ENCODE measurements at places on chromosomes 13 and 19.

- no peak for DNase-seq
These were observed 394.9 kb downstream of the DLEU7 start for GRCh38 chr13:50448535-50448998.

DNA sequence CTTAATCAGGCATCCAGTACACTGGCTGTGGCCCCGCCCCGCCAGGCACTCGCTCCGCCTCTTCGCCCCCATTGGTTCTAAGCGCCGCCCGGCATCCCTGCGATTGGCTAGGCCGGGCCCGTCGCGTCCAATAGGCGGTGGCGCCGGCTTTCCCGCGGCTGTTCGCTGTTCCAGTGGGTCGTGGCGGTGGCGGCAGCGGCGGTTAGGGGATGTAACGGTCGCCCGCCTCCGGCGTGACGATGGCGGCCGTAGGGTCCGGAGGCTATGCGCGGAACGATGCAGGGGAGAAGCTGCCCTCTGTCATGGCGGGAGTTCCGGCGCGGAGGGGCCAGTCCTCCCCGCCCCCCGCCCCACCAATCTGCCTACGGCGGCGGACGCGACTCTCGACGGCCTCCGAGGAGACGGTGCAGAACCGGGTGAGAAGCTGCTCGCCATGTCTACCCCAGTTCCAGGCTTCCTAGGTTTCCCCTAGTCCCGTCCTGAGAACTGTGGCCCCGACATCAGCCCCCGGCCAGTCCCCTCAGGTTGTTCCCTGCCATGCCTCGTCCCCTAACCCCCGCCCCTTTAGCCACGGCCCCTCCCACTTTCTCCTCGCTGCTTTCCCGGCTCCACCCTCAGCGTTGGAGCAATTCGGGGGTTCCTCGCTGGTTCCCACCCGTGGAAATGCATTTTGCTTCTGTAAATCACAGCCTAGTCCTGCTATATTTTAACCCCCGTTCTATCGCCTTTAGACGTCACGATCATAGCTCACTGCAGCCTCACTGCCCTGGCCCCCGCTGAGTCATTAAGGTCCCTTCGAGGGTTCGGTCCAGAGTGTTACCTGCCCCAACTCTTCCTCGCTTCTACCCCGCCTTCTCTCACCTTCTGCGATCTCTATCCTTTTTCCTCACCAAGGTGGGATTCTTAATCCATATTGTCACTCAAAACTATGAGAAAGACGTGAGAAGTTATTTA is at the start of gene WDR62:
TSS of gene WDR62 (plus strand) at position 165 of the 954 bp plus-strand sequence. CDS start at position 240, 75 bp downstream.
- DNase-seq, result peak; percentile 94

DNA sequence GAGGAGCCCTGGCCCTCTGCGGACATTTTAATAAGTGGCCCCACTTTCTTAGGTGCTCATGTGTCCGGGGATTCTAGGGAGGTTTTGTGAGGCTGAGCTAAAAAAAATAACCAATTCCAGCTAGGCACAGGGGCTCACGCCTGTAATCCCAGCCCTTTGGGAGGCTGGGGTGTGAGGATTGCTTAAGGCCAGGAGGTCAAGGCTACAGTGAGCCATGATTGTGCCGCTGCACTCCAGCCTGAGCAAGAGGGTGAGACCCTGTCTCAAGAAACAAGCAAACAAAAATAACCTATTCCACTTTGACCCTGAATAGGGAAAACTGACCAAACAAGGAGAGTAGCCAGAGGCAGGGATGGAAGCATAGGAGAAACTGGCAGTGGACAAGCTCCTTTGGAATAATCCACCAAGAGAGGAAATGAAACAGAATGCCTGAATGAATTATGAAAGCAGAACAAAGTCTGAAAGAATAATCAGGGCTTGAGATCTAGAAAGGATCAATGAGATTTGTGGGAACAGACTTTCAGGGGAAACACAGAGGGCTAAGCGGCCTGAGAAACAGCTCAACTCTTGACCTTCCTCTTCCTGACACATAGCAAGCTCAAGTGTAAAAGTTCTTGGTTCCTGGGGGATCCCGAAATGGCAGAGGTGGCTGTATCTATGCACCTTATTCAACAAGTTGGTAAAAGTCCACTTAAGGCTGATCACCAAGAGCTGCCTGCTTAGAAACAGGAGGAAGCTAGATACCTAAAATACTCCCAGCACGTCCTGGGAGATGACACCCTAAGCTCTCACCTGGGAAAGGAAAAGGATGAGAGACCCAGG is 30.1 kb upstream of the FFAR2 start:
- no peak for DNase-seq

GRCh38 chr19:2215281-2215751 is 20.8 kb downstream of the PLEKHJ1 start:
- no peak for DNase-seq

DNA sequence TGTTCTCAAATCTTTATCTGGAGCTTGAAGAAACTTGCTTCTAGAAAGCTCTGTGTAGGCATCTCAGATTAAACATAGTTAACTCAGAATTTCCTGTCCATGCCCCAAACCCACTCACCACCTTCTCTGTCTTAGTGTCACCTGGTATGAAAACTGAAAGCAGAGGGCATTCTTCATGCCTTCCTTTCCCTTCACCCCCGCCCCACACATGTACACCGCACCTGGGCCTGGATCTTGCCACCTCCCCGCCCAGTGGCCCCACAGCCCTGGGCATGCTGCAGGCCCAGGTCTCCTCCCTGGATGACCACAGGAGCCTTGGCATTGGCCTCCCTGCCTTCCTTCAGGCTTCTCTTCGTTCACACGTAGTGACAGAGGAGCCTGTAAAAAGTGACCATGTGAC is 15.8 kb downstream of the CFAP97D2 start:
- no peak for DNase-seq

GRCh38 chr13:75839406-75839805 is 203.3 kb downstream of the LMO7 start:
- DNase-seq, result no peak

DNA sequence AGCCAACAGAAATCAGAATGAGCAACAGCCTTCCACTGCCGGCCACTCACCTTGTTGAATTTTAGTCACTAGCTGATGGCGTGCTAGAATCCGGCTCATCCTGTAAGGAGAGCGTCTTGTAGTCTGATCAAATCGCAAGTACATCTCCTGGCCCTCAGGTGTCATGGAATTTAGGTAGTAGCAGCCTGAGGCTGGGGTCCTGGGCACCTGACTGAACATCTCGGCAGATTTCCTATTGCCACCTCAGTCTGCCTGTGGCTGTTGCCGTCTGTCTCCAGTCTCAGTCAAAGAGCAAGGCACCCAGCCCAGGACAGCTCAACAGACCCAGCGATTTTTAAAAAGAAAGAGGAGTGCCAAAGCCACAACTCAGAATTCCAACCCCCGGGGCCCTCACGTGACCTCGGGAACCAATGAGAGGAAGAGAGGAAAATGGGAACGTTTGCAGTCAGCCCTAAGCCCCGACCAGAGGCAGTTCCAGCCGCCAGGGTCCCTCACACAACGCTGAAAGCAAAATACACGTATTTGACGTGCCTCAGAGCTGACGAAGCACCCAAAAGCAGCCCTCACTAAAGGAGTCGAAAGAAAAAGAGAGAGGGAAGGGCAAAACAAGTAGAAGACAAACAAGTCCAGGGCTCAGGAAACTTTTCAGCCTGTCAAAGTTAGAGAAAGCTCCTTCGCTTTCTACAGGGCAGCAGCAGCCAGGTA is at the start of gene STARD13:
TSS of gene STARD13 (minus strand) at position 336 of the 705 bp plus-strand sequence. CDS start at position 219, 117 bp downstream.
- no peak for DNase-seq

- no peak for DNase-seq
These were observed 184.0 kb downstream of the KDM4B start for GRCh38 chr19:5152767-5153532.

DNA sequence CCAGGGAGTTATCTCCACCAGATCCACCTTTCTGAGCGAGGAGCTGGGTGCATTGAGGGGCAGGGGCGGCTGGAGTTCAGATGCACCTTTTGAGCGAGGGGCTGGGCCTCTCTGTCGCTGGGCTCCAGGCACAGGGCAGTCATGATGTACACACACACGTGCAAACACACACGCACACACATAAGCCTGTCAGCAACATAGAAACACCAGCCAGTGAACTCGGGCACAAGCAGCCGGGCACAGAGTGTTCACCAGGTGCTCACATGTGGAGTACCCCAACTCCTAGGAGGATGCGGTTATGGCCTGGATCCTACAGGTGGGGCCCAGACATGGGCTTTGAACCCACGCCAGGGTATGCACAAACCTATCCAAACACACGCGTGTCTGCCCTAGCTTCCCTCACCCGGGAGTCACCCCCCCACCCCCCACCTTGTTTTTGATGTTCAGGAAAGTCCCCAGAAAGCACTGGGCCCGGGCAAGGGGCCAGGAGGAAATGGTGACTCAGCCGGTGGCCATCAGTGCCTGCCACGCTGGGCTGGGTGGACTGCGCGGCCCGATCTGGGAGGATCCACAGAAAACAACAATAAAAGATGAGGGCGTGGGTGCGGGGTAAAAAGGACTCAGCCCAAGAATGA is 13.3 kb downstream of the ARRDC2 start:
- no peak for DNase-seq

DNA sequence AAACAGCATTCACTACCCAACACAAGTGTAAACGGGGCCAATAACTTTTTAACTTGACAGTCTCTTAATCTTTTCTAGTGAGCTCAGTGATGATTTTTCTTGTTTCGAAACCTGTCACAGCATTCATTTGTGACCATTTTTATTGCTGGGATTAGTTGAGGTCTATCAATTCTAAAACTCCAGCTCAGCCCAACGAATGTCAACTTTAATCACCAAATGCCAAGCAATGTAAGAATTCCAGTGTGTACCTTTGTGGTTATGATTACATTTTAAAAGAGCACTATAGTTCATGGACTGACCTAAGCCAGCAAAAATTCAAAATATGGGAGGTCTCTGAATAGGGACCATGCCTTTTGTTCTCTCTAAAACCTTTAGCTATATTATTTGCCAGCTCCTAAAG is 694.3 kb upstream of the SGCG start:
- DNase-seq, result no peak

GRCh38 chr19:38736036-38736412 is 8.2 kb downstream of the CAPN12 start:
- peak; percentile 61 for DNase-seq

DNA sequence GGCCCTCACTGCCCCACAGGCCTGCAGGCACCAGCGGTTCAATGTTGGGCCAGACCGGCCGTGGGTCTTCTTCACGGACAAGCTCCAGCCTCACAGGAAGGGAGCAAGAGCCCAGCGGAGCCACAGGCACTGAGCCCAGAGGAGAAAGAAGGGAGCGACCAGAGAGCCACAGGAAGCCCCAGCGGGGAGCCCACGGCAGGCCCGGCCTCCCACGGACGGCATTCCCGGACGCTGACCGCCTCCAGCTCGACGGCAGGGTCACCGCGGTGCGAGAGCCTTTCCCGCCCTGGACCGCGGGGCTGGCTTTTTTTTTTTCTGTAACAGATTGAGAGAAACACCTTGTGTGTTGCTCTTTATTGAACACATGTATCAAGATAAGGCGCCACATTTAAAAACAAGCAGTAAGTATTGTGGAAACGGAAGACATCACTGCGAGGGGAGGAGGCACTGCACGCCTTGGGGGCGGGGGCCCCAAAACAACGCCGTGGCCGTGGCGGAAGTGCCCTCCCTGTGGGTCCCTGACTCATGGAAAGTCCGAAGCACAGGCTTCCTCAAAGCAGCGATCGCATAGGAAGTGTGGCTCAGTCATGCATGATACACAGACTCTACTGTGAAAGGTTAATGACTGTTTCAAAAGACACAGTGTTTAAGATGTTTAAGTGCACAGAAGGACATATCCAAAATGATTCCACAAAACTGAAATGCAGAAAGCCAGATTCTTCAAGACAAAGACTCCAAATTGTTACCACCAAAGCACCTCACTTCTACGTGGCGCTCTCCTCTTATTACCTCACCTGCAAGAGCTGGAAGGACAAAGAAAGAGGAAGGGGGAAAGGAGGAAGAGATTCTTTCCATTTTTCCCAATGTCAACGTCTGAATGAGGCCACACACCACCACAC is 3.5 kb downstream of the RASA3 start:
- no peak for DNase-seq

- DNase-seq, result no peak
These were observed 256.5 kb downstream of the TBC1D4 start for GRCh38 chr13:75225288-75226032.

DNA sequence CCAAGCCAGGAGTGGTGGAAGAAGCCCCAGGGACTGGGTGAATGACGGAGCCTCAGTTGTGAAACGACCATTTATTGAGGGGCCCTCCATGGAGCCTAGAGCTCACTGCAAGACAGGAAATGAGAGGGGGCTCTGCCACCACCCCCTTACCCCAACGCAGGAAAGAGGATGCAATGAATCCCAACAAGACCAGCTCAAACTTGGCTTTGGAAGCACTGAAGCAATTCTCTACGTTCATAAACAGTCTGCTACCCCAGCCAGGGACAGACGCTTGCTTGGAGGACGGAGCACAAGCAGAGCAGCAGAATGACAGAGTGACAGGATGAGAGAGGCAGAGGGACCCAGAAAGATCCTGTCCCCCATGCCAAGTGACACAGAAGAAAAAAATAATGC is 1.0 kb downstream of the PRKACA start:
- no peak for DNase-seq

GRCh38 chr13:46948338-46948737 is 51.5 kb upstream of the HTR2A start:
- no peak for DNase-seq

DNA sequence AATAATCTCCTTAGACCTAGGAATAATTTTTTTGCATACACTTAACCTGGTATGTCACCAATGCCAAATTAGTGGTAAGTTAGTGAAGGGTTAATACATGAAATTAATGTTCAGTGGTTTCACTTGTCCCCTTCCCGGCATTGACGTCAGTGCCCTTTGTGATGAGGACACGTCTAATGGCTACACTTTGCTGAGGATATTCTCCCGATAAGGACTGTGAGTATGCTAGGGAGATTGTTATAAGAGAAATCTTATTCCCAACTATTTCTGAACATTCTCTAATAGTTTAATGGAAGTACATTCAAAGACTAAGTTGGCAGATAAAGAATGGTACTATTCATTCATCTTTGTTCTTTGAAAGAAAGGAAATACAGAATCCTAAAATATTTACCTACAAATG is 102.4 kb downstream of the TNFRSF19 start:
- no peak for DNase-seq

DNA sequence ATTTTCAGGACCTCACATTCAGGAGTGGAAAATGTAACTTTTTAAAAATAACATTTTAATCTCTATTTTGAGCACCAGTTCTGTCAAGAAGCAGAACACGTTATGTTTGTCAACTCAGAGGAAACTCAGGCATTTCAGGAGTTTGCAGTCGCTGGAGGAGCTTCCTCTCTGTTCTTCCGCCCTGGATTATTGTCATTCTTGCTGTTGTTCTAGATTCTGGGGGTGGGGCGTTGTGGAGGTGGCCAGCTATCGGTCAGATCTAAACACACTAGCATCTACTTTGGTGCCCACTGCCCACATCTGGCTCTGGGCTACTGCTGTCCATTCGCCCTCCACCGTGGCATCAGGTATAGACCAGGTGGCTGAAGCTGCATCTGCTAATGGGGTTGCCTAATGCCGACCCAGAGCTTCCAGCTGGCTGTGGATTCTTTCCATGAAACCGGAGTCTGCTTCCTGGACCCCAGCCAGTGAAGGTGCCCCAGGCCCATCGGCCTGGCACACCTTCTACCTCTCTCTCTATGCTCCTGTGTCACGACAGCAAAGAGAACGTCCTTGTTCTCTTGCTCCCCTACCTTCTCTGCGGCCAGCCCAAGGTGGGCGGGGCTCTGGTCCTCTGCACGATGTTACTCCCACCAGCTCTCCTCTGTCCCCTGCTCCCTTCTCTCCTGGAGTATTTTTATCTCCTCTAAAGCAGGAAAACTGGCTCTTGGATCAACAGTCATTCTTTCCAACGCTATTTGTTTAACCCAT is 36.7 kb upstream of the DGKH start:
- no peak for DNase-seq

Data from WERI-Rb-1 (cell line).